ENCODE measurements at places on chromosomes 5 and 9.

DNA sequence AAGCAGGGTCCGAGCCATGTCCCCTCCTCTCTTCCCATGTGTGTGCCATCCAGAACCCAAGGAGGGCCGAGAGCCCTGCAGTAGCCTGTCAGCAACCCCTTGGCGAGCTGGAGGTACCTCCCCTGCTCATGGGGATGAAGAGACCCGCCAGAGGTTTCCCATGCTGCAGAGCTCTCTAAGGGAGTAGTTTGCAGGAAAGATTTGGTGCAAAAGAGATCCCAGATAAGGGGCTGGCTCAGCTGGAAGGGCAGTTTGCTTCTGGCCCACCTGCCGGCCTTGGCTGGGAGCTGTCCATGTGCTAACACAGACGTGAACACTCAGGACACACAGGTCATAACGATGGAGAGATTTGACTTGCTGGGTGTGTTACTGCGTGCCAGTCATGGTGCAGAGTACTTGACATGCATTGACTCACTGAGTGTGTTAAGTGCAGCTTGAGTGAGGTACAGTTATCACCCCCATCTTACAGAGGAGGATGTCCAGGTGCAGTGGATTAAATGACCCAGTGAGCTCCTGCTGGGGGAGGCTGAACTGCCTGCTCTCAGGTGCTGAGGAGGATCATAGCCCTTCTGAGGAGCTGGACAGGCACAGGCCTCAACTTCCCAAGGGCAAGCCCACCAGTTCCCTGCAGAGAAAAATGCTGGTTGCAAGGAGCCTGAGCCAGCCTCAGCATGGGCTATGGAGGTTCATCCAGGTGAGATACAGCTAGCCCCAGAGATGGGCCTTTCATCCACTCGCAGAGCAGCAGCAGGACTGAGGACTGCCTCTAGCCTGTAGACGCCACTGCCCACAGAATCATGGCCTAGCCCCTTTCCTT, 6.3 kb upstream of the SLC25A48 start:
- DNase-seq, result no peak

DNA sequence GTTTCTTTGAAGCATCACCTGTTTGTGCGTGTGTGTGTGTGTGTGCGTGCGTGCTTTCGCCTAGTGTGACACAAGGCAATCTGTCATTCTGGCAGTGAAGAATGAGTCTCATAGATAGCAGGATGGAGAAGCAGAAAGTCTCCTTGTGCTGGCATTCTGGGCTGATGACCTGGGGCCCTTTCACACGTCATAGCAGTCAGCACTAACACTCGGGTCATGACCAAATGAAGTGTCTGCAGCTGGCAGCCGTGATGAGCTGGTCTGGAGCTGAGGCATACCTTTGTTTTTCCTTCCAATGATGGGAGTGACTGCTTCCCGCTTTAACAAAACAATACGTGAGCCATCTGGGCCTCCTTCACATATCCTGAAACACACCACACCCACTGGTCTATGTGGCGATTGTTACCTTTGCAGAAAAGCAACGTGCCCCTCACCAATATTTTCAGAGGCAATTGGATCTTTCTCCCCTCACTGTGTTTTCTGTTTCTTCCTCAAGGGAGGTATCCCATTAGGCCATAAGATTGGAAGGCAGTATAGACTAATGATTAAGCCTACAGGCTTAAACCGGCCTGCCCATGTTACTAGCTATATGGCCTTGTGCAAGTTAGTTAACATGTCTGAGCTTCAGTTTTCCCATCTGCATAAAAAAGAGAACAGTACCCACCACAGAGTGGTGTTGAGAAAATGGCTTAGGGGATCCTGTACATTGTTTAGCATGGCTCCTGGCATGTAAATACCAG, 88.8 kb downstream of the SREK1 start:
- DNase-seq, result no peak

DNA sequence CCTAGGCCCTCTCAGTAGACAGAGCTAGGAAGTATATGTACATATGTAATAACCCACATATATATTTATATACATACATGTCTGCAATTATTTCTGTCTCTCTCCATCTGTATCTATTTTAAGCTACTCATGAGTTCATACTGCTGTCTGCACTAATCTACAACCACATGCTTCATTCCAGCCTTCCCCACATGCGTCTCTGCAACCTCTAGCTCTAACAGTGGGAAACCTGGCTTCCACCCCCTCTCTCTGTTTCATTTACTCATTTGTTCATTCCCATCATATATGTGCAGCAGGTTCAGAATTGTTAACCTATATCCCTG, 23.3 kb downstream of the DCANP1 start:
- no peak for DNase-seq

GRCh38 chr5:158466191-158466590, 607.2 kb upstream of the CLINT1 start:
- no peak for DNase-seq

DNA sequence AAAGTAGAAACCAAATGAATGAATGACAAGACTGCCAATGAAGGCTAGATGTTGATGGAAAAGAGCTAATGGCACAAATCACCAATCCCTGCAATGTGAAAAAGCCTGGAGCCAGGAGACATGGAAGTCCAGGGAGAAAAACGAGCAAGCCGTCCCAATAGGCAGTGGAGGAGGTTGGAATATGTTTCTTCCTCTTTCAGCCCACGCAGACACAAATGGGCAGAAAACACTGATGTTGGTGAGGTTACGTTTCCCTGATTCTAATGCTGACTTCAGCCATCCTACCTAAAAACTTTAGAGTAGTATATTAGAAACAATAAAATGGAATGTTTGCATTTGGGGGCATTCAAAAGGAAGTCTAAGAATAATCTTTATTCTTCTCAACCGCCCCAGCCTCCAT, 23.9 kb upstream of the KIF2A start:
- DNase-seq, result no peak

- no peak for DNase-seq
Measured at GRCh38 chr5:147601652-147602051, 91.8 kb upstream of the DPYSL3 start.

DNA sequence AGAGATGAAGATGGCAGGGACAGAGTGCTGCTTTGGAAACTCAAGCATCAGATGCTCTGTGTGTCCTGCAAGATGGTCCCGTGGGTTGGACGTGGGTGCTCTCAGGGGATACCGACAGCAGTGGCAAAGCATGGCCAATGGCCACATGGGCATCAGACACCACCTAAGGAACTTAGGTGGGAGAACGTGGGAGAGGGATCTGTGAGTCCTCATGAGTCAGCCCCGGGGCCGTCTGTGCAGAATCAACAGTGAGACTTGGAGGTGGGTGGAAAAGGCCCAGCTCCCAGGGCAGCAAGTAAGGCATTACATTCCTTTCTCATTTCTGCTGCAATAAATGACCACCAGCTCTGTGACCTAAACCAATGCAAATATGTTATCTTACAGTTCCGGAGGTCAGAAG, 77.0 kb downstream of the RAD23B start:
- no peak for DNase-seq

GRCh38 chr9:22682536-22682935, 235.9 kb downstream of the DMRTA1 start:
- DNase-seq, result no peak

GRCh38 chr5:29193972-29194371, 1999.5 kb upstream of the CDH6 start:
- DNase-seq, result no peak

GRCh38 chr9:35839926-35840325, 10.9 kb downstream of the TMEM8B start:
- DNase-seq, result no peak

DNA sequence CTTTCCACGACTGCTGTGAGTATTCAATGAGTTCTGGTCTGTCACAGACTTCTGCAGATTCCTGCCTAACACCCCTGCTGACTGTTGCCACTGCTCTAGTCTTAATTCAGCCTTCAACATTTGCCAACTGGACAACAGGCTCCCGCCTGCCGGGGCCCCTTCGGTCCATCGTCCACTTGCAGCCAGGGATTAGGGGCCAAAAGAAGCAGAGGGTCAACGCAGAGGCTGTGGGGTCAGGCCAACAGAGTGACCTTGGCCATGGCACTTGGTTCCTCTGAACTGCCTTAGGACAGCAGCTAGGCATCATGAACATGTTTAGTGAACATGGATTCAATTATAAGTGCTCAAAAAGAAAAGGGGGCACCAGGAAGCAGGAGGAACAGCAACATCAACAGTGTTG, 28.7 kb downstream of the MORN5 start:
- DNase-seq, result no peak

- DNase-seq, result no peak
Measured at GRCh38 chr5:107926121-107926520, 255.4 kb upstream of the EFNA5 start.

GRCh38 chr9:14909961-14910805, at the start of gene FREM1:
FREM1 (minus strand) TSS chr9:14910428; CDS start chr9:14868977, 41,451 bp downstream.
- DNase-seq, result peak; percentile 61

- no peak for DNase-seq
Measured at GRCh38 chr9:114634387-114634786, 23.2 kb downstream of the TEX53 start.

DNA sequence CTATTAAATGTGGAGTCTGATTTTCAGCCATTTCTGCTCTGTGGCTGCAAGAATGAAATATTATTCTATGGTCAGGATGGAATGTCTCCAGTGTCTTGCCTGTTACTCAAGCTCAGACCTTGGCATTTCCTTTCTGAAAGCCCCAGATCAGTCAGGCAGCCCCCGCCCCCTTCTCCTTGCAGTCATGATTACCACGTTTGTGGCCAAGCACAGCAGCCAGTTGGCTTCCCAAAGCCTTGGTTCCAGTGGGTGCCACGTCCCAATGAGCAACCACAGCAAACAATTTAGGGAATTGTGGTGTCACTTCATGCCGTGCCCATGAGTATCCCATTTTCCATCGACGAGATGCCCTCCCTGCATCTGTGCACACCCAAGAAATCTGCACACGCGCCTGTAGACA, 9.7 kb upstream of the OBP2A start:
- peak; percentile 10 for DNase-seq

DNA sequence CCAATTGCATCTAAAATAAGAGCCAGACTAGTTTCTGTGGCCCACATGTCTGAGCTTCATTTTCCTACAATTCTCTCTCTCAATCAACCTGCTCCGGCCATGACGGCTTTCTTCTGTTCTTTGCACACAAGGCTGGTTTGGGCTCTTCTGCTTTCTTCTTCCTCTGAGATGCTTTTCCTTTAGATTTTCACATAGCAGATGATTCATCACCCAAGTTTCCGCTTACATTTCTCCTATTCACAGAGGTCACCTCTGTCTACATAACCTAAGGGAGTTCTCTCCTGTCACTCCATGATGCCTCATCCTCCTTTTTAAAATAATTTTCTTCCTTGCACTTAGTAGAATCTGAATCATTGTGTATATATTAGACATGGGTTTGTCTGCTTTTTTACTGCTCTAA, 334.6 kb upstream of the TUSC1 start:
- no peak for DNase-seq

DNA sequence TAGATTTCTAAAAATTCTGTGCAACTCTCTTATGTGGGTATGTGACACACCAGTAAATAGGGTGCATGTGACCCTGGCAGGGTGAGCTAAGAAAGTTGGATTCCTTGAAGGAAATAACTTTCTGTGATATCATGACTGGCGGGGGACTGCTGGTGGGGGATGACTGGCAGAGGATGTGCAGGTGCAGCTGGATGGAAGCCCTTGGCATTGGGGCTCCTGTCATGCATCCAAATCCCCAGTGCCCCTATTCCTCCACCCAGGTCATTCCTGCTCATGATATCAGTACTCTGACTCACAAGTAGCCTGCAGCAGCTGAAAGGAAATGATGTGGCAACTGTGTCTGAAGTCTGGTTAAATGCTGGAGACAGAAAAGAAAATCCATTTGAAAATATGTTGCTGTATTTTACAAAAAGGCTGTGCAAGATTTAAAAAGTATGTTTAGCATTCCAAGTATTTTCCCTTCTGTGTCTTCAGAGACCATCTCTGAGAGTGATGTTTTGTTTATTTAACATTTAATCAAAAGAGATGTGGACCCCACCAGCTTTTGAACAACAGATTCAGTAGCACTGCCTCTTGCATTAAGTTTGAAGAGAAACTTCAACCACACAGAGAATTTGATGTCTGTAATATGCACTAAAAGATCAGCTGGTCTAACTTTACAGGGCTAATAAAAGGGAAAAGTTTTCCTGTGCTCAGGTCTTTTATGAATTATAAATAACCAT, 17.9 kb upstream of the ZSWIM6 start:
- no peak for DNase-seq

GRCh38 chr5:11502783-11503182, 401.5 kb downstream of the CTNND2 start:
- no peak for DNase-seq

- no peak for DNase-seq
Measured at GRCh38 chr5:133049726-133050048, 2.1 kb upstream of the HSPA4 start.

DNA sequence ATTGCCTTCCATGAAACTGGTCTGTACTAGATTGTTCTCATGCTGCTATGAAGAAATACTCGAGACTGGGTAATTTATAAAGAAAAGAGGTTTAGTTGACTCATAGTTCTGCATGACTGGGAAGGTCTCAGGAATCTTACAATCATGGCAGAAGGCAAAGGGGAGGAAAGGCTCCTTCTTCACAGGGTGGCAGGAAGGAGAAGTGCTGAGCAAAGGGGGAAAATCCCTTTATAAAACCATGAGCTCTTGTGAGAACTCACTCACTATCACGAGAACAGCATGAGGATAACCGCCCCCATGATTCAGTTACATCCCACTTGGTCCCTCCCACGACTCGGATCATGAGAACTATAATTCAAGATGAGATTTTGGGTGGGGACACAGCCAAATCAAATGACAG, 163.2 kb downstream of the RFK start:
- no peak for DNase-seq

DNA sequence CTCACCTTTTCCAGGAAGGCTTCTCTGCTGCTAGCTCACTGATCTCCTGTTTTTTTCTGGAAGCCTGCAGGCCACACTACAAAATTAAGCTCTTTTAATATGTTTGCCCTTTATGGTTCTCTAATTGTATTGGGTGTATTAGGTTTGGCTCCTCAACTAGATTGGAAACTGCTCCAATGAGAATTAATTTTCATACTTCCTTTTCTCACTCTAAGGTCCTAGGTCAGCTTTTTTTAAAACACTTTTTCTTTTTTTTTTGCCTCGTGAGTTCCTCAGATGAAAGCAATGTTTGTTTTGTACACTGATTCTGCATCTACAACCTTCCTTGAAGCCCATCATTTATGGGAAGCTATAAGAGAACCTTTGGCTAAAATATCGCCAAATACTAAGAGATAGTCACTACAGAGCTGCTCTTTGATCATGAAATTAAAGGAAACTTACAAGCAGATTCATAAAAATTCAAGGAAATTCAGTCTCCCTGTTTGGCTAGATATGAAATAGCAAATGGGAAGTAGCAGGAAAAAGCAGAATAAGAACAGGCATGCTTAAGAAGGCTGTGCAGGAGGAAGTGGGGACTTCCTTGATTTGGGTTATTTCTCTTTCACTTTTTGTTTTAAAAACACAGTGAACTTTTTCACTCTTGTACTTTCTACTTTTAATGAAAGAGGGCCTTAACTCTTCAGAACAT, 55.2 kb upstream of the FYB1 start:
- DNase-seq, result no peak

- DNase-seq, result no peak
Measured at GRCh38 chr9:37583522-37584121, 7.4 kb upstream of the FBXO10 start.

DNA sequence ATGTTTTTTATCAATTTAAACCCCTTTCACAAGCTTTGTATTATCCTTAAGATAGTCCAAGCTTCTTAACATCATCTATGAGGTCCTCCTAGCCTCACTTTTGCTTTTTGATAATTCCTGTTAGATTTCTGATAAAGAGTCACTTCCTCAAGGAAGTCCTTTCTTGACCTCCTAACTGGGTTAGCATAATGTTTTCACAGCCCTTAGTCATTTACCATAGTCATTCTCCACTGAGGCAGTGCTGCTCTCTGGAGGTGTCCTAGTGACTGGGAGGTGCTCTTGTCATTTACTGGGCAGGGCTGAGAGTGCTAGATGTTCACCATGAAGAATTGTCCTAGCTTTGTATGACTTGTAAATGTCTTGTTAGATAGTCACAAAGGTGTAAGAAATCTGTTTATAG, 26.4 kb downstream of the TNPO1 start:
- DNase-seq, result no peak
